Right ventricle myocardium inferior (tissue), 1 donor: ENCODE measurements at places on chromosomes 16 and 17.

DNA sequence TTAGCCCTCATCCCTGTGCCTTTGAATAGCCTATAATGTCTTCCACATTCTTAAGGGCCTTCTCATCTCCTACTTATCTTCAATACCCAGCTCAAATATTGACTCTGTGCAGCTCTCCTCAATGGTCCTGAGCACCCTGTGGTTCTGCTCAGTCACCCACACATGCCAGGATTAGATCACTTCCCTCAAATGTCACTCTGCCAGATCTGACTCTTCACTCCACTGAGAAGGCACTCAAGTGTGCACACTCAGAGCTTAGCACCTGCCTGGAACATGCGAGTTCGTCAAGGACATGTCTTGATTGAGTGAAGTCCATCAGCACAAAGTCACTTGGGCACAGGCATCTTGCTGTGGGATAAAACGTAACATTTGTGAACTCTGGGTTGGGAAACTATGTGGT is 404.8 kb downstream of the CDH13 start:
- no peak for DNase-seq

GRCh38 chr17:58402047-58402446 is 15.3 kb downstream of the RNF43 start:
- no peak for DNase-seq

GRCh38 chr16:58923094-58923493 is 189.0 kb upstream of the GOT2 start:
- DNase-seq: no peak

DNA sequence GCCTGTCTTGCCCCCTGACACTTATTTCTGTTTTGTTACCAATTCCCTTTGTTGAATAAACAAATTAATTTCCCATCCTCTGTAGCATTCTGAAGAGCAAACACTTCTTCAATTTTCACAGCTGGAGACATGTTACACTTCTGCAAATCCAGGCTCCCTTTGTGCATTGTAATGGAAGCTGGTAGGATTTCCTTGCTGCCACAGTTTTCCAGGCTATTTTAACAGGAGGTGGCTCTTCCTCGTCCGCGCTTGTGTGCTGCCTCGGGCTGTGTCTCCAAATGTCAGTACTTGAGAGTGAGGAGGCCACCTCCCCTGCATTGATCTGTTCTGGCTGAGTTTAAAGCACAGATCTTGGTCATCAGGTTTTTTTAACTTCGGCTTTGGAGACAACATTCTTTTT is 40.0 kb downstream of the SOST start:
- no peak for DNase-seq

DNA sequence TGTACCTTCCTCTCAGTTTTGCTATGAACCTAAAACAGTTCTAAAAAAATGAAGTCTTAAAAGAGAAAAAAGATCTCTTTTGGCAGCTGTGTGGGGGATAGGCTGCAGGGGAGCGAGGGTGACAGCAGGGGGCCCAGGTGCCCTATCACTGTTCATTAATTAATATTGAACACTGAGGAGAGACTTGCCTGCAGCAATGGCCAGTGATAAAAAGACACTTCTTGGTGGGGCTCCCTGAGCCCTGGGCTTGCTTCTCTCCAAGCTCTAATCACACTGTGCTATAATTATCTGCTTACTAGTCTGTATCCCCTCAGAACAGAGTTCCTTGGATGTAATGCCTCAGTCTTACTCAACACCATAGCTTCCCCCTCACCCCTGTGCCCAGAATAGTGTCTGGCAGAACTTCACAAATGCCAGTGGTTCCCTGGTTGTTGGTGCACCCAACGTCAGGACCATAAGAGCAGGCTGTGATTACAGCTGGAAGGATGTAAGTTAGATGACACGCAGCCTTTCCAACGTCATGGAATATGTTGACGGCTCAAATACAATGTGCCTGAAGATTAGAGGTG is 52.0 kb upstream of the IRX6 start:
- no peak for DNase-seq

DNA sequence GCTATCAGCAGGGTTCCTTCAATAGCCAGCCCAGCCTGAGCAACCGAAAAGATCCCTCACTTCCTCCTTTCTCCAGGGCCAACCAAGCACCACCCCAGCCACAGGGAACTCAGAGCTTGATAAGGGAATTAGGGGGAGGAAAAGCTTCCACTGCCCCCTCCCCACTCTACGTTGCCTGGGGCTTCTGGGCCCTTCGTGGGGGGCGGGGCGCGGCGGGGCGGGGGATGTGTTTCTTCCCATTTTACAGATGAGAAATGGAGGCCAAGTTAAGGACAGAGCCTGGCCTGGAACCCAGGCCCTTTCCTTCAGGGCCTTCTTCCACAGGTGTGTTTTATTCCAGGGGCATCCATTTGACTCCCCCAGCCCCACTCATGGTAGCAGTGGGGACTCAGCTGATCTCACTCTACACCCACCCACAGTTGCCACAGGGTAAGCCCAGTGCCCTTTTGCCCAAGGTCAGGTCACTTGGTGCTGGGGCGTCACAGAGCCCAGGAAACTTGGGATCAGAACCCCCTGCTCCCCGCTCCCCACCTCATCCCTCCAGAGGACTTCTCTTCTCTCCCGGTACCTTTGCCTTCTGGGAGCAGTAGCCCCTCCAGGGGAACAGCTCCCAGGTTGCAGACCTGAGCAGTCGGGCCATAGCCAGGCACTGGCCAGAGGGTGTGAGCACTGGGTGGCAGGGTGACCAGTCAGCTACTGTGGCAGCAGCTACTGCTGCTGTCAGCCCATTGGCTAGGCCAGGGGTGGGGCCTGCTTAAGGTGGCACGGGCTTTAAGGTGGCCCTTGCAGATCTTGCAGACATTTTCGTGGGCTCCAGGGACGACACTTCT is at the start of gene LDHD:
Gene LDHD, minus strand, starts transcription at position 700 of the 830 bp plus-strand sequence. Its CDS starts 60 bp downstream, at position 640.
- DNase-seq: peak; percentile 91
